ENCODE measurements at places on chromosomes 7 and 10.
A peak's percentile ranks its signal among the peaks of the same experiment; 100 is the strongest.

DNA sequence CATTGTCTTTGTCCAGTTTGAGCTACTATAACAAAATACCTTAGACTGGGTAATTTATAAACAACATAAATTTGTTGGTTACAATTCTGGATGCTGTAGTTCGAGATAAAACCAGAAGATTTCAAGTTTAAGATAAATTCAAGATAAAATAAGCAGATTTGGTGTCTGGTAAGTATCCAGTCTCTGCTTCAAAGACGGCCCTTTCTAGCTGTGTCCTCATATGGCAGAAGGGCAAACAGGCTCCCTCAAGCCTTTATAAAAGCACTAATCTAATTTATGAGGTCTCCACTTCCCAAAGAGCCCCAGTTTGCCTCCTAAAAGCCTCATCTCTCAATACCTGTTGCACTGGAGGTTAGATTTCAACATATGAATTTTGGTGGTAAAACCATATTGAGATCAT lies 31.1 kb upstream of the SGCE start:
- DNase-seq: no peak

DNA sequence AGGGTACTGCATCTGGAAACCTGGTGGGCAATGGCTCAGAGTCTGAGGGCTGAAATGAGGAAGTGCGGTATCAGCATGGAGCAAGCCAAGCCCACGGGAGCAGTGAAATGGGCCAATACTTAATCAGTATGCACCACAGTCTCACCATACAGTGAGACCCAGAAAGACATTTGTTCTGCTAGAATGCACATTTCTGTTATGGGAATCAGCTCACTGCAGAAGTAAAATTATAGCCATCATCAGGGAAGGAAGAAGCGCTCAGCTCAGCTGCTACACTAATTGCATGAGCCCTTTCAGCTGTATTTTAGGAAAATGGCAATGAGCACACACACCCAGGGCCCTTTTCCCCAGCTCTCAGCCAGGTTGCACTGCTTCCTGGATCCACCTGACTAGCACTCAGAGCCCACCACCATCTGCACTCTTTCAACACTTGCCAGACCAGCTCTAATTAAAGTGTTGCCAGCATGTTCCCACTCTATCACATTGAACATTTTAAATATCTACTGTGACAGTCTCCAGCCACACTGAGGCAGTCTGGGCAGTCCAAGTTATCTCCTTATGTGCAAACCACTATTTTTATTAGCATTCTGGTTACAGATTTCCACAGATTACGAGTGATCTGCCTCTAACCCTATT lies 44.2 kb upstream of the PIK3AP1 start:
- no peak for DNase-seq

DNA sequence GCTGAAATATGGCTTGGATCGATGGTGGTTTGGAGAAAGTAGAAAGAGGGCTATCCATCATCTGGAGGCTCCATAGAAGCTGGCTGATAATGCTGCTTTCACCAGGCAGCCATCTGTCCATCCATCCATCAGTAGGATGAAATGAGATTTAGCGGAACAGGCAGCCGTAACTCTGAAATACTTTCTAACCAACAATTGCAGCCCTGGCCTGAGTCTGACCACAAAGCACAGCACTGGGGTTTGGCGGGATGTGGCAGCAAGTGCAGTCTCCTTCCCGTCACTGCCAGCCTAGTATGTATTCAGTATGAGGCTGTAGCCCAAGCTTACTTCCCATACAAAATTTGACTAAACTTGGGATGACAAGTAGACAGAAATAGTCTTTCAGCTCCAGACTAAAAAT lies 38.0 kb downstream of the R3HCC1L start:
- DNase-seq: no peak

- no peak for DNase-seq
These were observed 406.1 kb upstream of the FZD8 start for GRCh38 chr10:36048236-36048635.

DNA sequence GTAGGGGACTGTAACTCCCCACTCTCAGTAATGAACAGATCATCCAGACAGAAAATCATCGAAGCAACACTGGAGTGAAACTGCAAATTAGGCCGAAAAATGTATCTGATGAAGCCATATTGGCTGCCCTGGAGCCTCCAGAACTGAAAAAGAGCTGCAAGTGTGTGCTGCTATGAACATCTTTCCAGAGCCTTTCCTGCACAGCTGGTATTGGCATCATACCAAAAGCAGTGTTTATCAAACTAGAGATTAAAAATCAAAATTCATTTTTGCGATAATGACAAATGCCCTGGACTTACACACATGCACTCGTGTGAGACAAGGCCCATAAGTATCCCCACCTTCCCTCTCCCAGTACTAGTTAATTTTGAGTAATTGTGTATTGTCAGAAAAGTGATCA lies 6.8 kb upstream of the CLDN12 start:
- no peak for DNase-seq

GRCh38 chr7:27700501-27700900 lies 37.8 kb upstream of the HIBADH start:
- no peak for DNase-seq

DNA sequence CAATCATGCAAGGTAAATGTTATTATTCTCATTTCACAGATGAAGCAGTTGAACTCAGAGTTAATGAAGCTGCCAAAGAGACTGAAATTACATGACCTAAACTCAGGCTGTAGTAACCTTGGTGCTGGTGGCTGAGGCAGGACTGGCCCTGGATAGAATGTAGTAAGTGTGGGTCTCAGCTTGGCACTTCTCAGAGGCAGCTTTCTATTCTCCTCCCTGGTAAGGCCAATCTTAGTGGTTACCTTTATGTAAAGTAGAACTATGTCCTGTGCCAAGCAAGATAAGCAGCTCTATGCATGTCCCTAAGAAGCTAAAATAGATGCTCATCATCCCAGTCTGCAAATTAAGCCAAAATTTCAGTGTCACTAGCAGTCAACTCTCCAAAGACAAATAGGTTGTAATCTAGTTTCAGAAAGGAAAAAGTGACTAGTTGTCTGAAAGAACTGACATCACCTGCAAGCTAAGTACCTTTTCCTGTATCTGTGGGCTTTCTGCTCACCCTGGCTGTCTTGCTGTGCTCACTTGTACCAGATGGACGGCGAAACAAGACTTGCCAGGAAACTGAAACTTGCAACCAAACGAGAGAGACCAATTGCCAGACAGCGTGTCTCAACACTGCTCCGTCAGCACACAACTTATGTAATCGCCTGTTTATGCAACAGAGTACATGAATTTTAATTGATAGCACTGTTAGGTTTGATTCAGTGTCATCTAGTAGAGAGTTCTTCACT lies 43.7 kb downstream of the CH25H start:
- peak; percentile 96 for DNase-seq

DNA sequence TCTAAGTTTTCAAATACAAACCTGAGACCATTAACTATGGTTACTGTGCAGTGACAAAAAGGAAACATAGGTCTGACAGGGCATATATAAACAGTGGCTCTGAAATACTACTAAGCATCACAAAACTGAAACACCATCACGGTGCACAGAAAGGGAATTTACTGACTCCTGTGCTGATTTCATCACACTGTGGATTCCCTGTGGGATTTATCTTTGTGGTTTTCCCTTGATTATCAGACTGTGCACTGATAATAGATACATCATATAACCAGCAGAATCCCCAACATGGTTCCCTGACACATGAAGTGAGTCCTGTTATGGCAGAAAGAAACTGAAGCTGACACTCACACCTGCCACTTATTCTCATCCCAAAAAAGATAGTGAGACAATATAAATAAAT lies 676.3 kb upstream of the KCND2 start:
- no peak for DNase-seq

DNA sequence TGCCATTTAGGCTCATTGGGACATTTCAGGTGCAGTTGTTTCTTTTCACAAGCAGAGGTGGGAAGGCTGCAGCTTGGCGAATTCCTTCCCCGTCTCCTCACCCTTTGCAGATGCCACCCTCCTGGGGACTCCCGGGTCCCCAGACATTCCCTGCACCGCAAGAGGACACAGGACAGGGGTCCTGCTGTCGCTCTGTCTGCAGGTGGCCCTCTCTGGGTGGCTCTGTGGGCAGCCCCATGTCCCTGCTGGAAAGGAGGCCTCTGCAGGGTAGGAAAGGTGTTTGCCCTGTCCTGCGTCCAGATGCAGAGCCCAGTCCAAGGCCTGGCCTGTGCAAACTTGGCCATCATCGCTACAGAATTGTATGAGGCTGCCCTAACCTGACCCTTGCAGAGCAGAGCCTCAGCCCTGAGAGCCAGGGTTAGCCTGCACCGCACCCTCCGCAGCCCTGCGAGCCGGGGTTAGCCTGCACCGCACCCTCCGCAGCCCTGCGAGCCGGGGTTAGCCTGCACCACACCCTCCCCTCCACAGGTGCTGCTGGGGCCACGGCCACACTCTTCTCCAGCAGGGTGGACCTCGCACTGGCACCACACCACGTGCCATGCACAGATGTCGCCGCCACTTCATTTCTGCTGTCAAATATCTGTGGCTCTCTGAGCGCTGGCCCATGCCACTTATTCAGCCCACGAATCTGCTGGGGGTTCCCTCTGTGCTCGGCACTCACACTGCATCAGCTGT lies 61.0 kb downstream of the CFAP46 start:
- no peak for DNase-seq

DNA sequence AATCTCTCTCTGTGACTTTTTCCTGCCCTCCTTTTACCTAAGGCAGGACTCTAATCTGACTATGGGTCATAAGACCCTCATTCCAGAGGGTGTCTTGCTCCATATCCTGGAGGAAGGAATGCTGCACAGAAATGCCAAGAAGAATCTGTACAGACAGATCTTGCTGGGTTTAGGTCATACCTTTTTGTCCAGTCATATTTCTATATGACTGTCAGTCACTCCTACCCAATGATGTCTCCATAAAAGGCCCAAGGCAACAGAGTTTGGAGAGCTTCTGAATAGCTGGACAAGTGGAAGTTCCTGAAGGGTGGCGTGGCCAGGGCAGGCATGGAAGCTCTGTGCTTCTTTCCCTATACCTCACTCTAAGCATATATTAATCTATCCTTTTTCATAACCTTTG lies 47.5 kb downstream of the FEZF1 start:
- DNase-seq: no peak

DNA sequence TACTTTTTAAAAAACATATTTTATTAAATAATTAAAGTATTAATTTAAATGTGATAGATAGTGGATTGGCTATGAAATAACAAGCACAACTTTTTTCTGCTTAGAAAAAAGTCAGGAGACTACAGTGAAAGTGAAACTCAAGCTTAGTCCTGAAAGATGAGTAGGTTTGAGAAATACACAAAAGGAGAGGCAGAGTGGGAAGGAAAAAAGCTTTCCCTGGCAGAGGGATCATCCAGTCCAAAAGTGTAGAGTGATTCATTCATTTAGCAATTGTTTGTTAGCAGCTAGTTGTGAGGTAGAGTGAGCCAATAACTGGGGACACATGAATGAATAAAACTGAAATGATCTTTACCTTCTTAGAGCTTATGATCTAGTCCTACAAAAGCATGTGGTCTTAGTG lies 93.5 kb downstream of the FOXP2 start:
- DNase-seq: no peak

DNA sequence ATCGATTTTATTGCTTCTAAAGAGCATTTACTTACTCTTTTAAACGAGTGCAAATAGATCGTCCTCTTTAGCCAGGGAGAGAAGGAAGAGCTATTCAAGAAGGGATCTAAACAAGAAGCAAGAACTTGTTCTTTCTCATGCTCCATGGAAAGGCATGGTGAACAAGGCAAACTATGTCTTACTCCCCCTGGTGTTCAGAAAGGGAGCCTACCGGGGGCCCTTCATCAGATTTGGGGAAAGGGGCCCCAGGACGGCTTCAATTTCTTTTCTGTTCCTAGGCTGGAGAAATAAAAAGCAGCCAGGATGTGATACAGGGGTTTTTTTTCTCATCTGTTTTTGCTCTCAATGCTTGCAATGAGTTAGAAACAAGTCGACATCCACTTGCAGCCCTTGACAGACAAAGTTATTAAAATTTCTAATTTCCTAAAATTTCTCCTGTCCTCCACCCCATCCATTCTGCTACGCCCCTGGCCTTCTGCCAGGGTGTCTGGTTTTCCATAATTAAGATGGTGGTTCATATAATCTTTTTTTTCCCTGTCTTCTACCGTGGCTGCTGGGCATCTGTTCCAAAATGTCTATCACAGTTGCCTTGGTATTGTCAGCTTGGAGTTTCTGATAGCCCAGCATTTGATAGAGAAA lies 214.4 kb downstream of the CREB5 start:
- peak; percentile 35 for DNase-seq

DNA sequence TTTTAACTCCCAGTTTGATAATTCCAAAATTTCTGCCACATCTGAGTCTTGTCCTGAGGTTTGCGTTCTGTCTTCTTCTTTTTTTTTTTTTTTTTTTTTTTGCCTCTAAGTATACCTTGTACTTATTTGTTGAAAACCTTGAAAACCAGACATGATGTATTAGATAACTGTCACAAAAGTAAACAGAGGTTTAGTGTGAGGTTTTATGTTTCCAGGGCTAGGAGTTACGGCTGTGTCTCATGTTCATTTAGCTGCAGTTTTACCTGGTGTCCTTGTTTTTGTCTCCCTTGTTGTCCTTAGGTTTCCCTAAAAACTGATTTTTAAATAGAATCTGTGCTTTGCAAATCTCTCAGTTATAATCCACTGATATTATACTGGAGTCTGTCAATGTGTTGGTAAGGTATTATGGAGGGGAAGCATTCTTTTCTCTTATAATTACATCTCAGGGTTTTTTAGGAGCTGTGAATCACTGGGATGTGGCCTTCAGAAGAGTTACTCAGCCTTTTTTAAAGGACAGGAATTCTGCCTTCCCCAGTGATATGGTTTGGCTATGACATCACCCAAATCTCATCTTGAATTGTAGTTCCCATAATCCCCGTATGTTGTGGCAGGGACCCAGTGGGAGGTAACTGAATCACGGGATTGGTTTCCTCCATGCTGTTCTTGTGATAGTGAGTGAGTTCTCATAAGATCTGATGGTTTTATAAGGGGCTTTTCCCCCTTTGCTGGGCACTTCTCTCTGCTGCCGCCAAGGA lies 95.0 kb downstream of the CDCA7L start:
- DNase-seq: no peak

DNA sequence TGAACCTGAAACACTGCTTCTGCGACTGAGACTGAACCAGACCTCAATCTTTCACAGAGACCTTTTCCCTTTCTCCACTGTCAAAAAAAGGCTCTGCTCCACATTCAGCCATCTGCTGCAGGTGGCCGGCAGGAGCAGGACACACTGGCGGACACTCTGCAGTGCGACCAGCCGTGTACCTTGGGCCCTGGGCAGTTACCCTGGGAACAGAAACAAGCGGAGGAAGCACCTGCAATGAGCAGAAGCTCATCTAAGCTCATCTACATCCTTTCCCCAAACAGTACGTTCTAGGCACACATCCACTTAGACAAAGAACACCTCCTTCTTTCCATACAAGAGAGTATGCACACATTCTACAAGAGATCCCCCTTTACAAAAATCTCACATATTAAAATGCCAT lies 22.8 kb downstream of the VOPP1 start:
- DNase-seq: peak; percentile 79

- DNase-seq: no peak
These were observed 60.3 kb downstream of the RASGEF1A start for GRCh38 chr10:43206391-43207235.

- no peak for DNase-seq
These were observed 315.7 kb downstream of the REEP3 start for GRCh38 chr10:63836666-63837442.

- DNase-seq: no peak
These were observed 112.2 kb downstream of the MYO3A start for GRCh38 chr10:26046073-26046700.

- DNase-seq: no peak
These were observed 60.5 kb downstream of the SORBS1 start for GRCh38 chr10:95500649-95501048.
